ENCODE measurements at places on chromosomes 2 and 18.

- no peak for DNase-seq
These were observed 87.0 kb downstream of the MTX2 start for GRCh38 chr2:176356251-176356650.

GRCh38 chr2:119679846-119680245 lies 845 bp downstream of the TMEM177 start:
- no peak for DNase-seq

- DNase-seq: no peak
These were observed 16.5 kb downstream of the SLC4A3 start for GRCh38 chr2:219643788-219644398.

- no peak for DNase-seq
These were observed 38.8 kb upstream of the PMAIP1 start for GRCh38 chr18:59861009-59861408.

DNA sequence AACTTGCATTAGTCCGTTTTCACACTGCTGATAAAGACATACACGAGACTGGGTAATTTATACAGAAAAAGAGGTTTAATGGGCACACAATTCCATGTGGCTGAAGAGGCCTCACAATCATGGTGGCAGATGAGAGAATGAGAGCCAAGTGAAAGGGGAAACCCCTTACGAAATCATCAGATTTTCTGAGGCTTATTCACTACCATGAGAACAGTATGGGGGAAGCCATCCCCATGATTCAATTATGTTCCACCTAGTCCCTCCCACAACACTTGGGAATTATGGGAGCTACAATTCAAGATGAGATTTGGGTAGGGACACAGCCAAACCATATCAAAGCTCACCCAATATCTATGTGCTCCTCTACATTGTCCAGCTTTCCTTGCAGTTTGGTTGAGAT lies 16.0 kb upstream of the SERPINE2 start:
- no peak for DNase-seq

DNA sequence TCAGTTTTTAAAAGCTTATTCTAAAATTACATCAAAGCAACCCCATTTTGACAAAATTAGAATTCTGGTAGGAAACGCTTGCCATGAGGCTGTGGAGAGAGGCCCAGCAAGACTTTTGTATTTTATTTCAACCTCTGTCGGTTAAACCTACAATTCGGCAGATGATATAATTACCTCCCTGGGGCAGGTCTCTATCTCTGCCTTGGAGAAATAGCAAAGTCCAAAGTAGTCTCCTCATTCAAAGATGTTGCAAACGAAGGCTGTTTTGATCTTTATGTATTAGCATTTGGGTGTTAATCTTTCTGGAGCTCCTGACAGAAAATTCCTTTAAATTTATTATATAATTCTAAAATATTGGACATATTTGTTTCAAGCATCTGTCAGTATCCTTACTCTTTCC lies 35.6 kb downstream of the GALM start:
- no peak for DNase-seq

GRCh38 chr2:54000524-54000923 lies 29.7 kb upstream of the PSME4 start:
- DNase-seq: no peak

DNA sequence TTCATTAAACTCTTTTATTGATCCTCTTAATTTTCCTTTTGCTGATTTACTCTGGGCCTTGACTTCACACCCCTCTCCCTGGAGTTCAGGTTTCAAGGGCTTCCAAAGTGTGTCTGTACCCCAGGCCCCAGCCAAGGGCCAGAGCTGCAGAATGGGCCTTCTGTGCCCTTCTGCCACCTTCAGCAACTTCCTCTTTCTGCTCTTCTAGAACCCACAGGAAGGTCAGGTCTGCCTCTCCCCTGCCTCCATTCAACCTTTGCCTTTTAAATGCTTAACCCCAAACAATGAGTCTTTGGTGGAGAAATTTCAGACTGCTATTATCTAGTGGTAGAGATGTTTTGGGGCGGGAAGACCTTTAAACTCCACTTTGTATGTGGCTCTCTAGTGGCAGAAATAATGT lies 63.1 kb downstream of the TSN start:
- DNase-seq: no peak

- DNase-seq: no peak
These were observed 2.7 kb downstream of the EPHA4 start for GRCh38 chr2:221569425-221569845.

GRCh38 chr2:166335284-166335683 lies 40.5 kb downstream of the SCN9A start:
- DNase-seq: no peak

DNA sequence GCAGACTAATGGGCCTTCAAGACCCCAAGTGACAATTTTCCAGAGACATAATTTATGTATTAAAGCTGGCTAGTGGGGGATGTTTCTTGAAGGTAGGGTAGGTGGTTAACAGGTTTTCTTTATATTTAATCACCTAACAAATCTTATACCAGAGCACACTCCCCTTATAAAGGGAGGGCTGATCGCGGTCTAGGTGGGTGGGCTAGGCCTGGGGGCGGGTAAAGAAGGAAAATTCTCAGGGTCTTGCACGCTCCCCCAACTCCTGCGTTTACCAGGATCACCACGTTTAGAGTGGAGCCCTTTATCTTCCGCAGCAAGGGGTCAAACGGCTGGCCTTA lies 19.9 kb upstream of the CXXC1 start:
- DNase-seq: no peak

Data from AML-193 (cell line).